Stimulated activated CD8-positive, alpha-beta memory T cell treated with anti-CD3 and anti-CD28 coated beads, Interleukin-15, amount 100 ng/mL, for 4 hours (primary cell): ENCODE measurements at places on chromosomes 12 and 14.

DNA sequence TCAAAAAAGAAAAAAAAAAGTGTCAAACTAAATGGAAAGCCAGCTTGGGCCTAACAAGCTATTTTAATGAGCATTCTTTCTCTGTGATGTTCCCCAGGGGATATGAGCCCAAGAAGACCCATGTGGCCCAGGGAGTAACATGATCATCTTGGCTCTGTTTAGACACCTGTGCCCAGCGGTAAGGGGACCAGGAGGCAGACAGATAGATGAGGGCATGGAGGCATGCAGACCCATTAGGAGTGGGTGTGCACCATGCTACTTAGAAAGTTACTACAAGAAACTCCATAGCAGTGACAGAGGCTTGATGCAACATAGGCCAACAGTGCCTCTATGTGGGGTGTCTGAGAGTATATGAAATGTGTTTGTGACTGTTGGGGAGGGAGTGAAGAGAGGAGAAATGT, 3.1 kb upstream of the CREBL2 start:
- no peak for DNase-seq

GRCh38 chr14:28344381-28344780, 422.2 kb upstream of the FOXG1 start:
- DNase-seq = no peak

GRCh38 chr14:69013943-69014782, 35.1 kb upstream of the ACTN1 start:
- DNase-seq = no peak

DNA sequence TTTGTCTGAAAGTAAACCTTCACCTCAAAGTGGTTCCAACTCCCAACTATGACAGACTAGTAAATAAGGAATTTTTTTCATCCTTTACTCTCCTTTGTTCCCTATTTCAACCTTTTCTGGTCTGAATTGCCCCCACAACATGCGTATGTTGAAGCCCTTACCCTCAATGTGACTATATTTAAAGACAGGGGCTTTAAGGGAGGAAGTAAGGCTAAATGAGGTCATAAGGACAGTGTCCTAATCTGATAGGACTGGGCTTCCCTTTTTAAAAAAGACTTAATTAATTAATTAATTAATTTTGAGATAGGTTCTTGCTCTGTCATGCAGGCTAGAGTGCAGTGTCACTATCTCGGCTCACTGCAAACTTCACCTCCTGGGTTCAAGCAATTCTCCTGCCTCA, 86.3 kb downstream of the VCPKMT start:
- no peak for DNase-seq

- no peak for DNase-seq
Measured at GRCh38 chr14:48731260-48731659, 854.9 kb downstream of the RPS29 start.

DNA sequence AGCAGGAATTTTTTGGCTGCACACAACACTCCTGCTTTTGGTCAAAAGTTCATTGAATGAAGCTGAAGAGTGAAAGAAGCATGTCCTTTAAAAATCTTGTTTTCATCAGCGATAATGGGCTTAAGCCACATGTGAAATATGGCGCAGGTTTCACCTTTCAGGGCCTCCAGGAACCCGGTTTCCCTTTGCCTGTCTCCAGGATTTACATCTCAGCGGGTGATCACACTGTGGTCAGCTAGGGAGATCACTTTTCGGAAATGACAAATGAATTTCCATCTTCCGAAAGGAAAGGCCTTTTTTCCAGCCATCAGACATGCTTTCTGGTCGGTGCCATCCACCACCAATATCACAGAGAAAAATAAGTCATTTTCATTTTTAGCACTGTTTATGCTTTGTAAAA, 727.1 kb upstream of the TBX3 start:
- DNase-seq = no peak

GRCh38 chr12:58504143-58504938, 416.0 kb downstream of the LRIG3 start:
- DNase-seq = no peak

DNA sequence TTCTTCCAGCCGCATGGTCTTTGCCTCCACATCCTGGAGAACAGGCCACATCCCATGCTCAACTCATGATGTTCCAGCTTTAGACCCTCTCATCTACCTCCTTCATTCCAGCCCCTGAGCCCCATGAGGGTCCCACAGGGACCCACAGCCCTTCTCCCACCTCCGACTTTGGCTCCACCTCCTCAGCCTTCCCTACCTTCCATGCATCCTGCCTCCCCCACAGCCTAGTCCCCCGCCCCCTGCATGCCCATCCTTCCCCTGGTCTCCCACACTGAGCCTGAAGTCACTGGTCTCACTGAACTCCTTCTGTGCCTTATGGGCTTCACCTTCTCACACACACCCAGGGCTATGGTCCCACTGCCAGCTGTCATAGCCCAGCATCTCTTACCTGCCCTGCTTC, 9.8 kb downstream of the RAPGEF3 start:
- no peak for DNase-seq

DNA sequence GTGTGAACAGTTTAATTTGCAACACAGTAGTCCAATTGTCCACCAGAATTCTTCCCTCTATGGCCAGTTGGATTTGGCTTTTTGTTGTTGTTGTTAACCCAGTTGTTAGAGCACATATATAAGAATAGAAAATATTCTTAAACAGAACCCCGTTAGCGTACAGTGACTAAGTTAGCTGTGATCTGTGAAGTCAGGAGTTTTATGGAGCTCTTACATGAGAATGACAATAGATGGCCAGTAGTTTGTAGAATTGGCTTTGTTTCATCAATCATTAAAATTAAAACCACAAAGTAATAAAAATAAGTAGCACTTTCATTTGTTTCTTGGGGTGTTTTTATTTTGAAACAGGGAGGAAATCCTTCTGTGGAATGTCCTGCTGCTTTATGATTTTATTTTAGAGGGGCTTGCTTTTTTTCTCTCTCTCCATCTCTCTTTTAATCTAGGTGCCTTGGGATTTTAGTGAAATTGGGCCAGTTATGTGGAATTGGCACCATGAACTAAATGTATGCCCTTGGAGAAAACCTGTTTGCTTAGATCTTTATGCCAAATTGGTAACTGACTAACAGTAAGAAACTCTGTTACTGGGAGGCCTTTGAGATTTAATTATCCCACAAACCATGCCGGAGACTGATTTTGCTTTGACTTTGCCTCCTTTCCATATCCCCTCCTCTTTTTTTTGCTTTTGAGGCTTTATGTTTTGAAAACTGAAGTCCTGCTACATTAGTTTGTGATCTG, 22.9 kb downstream of the FBXW8 start:
- no peak for DNase-seq

- DNase-seq = no peak
Measured at GRCh38 chr14:102225386-102225785, 79.6 kb downstream of the MOK start.

- no peak for DNase-seq
Measured at GRCh38 chr14:102496958-102497744, 12.4 kb downstream of the ANKRD9 start.

DNA sequence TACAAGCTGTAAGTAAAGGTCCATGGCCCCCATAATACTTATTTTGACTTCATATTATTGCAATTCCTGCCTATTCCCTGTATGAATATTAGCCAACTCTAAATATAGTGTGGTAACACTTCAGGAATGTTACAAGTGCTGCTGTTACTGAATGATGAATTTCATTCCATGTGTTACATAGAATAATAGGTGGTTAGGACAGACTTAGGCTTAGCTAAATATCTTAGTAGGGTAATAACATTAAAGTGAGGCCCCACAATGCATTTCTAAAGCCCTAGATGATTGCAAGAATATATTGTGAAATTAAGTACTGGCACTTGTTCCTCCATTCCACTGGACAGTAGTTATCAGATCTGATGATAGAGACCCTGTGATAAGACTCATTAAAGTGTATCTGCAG, 182.7 kb downstream of the PCNX1 start:
- no peak for DNase-seq

GRCh38 chr14:79432640-79433039, 778.7 kb downstream of the DIO2 start:
- DNase-seq = no peak

- DNase-seq = no peak
Measured at GRCh38 chr14:64235652-64236640, 58.2 kb downstream of the ESR2 start.

DNA sequence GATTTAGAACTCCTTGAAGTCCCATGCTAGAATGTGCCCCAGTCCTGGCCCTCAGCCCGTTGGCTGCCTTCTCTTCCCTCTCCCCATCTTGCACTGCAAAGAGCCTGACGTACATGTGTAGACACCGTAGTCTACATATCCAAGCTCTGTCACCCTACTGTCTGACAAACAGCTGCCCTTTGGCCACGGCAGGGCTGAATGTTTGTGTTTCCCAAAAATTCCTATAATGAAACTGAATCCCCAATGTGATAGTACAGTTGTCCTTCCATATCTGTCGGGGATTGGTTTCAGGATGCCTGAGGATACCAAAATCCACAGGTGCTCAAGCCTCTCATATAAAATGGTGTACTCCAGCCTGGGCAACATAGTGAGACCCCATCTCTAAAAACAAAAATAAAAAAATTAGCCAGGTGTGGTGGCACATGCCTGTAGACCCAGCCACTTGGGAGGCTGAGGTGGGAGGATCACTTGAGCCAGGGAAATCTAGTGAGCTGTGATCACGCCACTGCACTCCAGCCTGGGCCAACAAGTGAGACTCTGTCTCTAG, 12.3 kb upstream of the TFCP2 start:
- DNase-seq = no peak

GRCh38 chr14:33357225-33358010, 418.7 kb downstream of the NPAS3 start:
- no peak for DNase-seq

GRCh38 chr12:6552140-6552551, 3.7 kb downstream of the IFFO1 start:
- DNase-seq = no peak

GRCh38 chr14:90487462-90487861, 90.6 kb downstream of the CALM1 start:
- DNase-seq = no peak

DNA sequence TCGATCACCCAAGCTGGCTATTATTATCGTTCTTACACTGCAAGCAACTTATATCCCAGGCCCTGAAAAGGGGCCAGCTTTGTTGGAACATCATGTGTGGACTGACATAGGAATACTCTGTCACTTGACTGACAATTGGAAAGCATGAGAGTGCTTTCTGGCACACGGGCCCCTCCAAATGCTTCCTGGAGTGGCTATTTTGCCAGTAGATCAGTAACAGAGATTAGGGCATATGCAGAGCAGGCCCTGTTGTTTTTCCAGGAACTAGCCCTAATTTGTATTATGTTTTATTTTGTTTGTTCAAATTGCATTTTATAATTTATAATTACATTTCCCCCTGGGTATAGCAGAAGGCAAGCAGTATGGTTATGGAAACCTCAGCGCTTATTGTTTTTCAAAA, 170.1 kb upstream of the FRMD6 start:
- no peak for DNase-seq

DNA sequence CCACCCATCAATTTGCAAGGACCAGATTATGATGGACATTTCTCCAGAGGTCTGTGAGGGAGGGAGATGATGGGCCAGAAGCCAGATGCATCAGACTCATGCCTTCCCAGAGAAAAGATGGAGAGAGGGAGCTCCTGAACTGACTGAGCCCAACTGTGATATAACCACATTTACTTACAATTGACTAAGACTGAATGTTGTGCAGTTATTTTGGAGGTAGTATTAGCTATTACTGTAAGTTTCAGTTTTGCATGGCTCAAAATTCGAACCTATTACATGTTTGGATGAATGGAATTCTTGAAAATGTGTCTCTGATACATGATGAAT, 211.1 kb upstream of the SFSWAP start:
- DNase-seq = no peak

DNA sequence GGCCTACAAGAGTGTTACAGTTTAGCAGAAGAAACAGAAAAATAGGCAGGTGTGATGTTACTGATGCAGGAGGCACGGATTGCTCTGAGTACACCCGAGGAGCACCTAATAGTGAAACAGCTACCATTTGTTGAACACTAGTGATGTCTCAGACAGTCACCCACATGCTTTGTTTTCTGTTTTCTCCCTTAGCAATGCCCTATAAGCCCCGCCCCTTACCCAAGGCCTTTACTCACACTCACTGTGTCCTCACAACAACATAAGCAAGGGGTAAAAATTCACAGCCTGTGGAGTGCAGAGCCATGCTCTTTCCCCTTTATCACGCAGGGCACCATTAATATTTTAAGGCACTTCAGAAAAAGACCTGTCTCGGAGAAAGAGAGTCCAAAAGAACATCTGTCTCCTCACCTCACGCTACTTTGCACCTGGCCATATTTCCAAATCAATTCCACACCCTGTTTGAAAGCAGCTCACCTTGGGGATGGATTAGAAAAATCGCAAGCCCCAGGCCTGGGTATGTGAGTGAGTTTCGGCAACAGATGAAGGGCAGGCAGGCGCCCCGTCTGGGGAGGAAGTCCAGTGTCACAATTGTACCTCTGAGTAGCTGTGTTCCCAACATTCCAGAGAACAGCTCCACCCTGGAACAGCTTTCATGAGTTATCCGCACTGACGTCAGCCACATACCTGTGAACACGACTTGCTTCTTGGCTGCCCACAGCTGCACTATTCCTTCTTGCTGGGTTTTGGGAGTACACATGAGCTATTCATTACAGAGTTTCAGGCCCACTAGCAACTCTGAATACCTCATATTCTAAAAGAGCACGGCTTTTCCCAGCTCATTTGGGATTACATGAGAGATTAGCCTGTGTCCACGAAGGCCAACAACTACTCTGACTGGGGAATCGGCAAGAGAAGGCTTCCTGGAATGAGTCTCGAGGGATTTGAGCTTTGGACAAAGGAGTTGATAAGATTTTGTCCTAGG, 26.0 kb downstream of the MAPK1IP1L start:
- DNase-seq = no peak

DNA sequence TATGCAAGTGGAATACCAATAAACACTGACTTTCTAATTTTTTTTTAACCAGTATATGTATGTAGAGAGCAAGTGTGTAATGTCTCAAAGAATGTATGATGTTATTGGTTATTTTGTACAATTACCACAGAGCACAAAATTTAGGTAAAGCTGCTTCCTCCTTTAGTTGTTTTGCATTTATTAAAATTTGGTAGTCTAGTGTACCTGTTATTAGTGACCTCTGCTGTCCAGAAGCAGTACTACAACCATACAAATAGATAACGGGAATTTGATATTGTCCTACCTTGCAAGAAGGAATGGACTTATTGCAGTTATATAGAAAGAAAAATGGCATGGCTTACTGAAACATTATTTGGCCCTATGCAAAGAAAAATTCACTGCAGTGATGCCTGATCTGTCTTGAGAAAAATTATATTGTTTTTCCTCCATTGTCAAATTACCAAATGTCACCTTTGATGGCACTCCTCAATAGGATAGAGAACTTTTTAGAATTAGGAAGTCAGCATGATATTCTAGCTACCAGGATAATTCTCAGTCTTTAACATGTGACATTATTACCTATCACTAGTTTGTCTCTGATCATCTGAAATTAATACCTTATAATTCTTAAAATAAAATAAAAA, 153.9 kb upstream of the RMST start:
- DNase-seq = no peak

DNA sequence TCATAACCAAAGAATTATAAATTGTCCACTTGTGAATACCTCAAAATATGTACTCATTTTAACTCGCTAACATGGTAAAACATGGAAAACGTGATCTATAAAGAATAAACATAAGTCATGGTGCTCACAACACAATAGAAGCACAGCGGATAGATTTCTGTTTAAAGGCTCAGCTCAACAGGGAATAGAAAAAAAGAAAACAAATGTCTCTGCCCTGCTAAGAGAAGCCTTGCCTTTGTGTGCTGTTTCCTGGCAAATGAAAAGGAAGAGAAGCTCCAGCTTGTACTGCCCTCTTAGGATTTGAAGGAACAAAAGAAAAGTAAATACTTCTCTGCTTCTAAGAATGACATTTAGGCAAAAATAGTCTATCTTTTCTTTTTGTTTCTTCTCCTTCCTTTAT, 121.0 kb upstream of the KRR1 start:
- no peak for DNase-seq

- DNase-seq = no peak
Measured at GRCh38 chr12:128771681-128772080, 52.1 kb downstream of the SLC15A4 start.
